Hippocampal formation (tissue), 2 donors: ENCODE measurements at places on chromosomes 11 and 22.

- DNase-seq: no peak
Observed at GRCh38 chr11:14625586-14626205, 17.9 kb upstream of the PDE3B start.

- DNase-seq: no peak
Observed at GRCh38 chr22:27252282-27253049, 549.1 kb downstream of the MN1 start.

- DNase-seq: no peak
Observed at GRCh38 chr11:62879235-62879978, 1.3 kb upstream of the SLC3A2 start.

DNA sequence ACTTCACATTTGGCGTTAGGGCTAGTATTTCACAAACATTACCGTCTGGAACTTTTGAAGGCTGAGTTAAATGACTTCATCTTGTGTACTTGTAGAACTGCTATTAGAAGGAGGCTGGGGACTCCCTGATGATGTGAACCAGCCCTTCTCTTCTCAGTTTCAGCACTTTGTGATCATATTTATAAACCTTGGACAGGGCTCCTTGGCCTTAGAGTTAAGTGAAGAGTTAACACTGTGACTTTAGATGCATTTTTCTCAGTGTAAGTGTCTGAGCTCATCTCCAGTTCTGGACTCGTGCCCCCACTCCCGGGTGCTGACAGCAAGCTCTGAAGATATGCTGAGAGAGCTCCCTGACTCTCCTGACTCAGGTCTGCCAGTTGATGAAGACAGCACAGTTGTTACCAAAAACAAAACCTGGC is 8.4 kb downstream of the MIAT start:
- no peak for DNase-seq

- no peak for DNase-seq
Observed at GRCh38 chr11:119742263-119742861, 13.4 kb upstream of the NECTIN1 start.

DNA sequence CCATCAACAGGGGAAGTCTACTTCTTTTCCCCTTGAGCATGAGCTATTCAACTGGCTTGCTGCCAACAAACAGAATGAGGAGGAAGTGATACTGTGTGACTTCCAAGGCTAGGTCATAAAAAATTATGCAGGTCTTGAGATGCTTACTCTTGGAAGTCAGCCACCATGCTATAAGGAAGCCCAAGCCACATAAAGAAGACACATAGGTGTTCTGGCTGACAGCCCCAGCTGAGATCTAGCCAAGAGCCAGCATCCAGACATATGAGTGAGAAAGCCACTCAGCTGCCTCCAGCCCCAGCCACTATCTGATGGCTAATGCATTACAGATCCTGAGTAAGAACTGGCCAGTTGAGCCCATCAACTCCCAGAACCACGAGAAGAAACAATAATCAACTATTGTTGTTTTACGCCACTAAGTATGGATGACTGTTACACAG is 31.0 kb upstream of the PPP2R1B start:
- no peak for DNase-seq

DNA sequence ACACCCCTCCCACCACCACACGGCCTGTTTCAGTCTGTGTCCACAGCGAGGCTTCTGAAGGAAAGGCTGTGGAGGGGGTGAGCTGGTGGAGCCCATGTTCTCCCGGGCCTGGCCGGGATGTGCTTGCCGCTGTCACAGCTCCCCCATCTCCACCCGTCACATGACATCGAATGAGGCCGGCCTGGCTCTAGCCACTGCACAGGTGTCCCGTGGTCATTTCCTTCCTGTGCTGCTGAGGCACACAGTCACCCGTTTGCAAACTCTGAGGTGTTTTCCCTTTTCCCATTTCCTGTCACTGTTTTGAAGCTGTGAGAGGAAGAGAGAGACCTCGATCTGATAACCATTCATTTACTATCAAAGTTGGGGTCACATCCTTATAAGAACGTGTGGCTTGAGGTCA is 55.7 kb upstream of the CLDN5 start:
- DNase-seq: no peak

GRCh38 chr22:36253523-36254490 is 874 bp downstream of the APOL1 start:
- DNase-seq: no peak

DNA sequence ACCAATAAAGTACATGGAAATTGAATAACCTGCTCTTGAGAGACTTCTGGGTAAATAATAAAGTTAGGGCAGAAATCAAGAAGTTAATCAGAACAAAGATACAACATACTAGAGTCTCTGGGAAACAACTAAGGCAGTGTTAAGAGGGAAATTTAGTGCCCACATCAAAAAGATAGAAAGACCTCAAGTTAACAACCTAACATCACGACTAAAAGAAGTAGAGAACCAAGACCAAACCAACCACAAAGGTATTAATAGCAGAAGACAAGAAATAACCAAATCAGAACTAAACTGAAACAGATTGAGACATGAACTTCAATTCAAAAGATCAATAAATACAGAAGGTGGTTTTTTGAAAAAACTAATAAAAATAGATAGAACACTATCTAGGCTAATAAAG is 140.7 kb downstream of the JRKL start:
- DNase-seq: no peak

DNA sequence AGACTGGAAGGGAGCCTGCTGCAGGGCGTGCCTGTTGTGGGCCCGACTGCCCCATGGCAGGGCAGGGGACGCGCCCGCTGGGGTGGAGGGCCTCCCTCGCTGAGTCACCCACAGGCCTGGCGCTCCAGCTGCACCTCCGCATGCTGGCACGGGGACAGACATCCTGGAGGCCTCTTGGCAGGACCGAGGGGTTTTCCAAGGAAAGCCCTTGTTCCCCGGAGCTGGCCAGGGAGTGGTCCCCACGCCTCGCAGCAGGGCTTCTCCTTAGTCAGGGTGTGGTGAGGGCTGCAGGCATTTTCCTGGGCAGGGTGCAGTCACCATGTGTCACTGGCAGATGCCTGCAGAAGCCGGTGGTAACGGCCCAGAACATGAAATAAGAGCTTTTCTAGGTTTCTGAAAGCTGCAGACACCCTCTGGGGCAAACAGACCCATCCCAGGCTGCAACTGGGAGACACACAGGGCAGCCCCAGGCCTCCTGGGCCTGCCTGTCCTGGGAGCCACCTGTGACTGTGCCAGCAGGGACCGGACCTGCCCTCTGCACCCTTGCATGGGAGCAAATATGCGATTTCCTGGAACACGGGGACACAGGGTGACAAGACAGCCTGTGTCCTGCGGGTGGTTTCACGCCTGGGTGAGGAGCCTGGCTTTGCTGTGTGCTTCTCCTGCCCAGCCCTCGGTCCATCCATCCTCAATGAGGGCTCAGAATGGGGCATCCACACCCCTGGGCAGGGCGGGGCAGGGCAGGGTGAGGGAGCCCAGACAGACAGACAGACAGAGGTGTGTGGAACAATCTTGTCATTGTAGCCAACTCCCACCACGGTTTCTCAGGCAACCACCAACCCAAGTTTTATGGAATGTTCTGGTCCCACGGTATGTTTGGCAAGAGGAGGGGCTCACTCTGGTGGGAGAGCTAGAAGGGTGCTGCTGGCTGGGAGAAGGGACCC is 43.2 kb upstream of the FADD start:
- no peak for DNase-seq

DNA sequence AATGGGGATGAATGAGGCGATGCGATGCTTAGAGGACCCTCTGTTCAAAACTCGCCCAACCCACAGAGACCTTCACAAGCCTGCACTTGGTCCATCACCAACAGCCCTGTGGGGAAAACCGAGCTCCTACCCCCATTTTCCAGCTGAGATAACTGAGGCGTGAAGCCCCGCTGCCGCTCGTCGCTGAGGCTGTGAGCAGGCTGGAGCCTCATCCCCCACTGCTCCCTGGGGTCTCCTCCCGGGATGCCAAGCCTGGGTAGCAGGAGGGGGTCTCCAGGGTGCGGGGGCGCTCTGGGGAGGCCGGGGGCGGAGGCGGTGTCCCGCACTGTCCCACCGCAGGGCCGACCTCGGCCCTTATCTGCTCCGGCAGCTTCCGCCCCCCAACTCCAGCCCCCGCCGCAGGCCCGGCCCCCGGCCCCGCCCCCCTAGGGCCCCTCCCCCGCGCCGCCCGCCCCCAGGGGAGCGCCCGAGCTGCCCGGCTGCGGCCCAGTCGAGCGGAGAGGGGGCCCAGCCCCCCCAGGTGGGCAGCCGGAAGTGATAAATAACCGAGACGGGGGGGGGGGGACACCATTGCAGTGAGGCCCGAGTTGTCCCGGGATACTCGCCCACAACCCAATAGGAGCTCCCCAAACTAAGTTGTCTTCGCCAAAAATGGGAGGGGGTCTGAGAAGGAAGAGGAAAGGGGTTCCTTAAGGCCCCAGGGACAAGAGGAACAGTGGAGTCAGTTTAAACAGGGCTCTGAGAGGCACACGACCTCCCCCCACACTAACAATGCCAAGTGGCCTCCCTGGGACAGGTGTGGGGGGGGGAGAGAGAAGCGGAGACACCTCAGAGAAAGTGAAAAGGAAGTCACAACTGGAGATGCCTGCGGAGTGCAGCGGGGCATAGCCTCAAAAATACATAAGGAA is 8.3 kb upstream of the SLC39A13 start:
- no peak for DNase-seq

DNA sequence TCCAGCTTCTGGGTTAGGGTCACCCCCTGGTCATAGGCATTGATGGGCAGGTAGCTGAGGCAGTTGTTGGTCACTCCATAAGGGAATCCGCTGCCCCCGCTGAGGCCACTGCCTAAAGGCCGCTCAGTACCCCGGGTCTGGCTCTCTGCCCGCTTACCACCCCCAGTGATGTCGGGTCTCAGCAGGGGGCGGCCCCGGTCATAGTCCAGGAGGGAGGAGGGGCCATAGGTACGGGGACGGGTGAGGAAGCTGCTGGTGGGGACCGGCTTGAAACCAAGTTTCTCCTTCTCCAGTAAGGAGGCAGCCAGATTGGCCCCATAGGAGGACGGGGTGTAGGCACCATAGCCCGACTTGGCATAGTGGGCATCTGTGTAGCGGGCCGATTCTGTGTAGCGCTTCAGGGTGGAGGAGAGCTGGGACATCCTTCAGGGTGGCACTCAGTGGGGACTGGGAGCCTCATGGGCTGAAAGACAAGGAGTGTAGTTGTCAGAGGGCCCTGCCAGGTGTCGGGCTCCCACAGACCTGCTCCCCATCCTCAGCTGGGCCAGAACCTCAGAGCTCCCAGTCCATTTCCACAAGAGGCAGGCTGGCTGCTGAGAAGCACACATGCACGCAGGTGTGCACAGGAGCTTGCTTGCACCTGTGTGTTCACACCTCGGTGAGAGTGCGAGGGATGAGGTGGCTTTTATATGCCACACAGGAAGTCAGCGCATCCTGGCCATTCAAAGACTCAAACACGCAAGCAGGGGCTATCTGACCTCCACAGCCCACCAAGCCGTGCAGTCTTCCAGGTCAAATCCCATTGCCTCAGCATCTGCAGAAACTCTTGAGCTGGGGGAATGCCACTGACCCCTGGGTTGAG is 8.2 kb downstream of the USP2 start:
- DNase-seq: no peak

GRCh38 chr22:35299217-35299672 is 449 bp upstream of the TOM1 start:
- no peak for DNase-seq

DNA sequence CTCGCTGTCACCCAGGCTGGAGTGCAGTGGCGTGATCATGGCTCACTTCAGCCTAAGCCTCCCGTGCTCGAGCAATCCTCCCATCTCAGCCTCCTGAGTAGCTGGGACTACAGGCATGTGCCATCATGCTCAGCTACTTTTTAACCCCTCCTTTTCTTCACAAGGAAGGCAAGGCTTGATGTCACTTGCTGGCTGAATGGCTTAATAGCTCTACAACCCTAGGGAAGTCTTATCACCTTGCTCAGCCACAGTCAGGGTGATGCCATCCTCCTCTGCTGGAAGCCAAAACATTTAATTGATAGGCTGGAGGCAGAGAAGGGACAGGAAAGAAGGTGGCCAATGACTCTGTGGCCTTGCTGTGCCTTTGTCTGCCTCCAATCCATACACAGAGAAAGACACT is 131.9 kb downstream of the MED15 start:
- no peak for DNase-seq

DNA sequence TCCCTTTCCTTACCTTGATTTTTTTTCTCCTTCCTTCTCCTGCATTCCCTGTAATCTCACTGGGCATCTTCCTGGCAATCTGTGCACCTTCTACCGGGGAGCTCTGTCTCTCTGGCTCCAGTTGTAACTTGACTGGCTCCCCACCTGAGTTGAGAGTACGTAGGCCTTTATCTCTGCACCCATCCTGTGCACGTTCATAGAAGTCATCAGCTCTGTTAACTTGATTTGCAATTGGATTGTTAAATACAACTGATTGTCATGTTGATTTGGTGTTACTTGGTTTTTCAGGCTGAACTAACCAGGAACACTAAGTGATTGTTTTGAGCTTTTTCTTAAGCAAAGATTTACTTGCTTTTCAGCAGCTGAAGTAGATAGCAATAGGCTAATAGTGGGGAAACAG is 11.8 kb downstream of the SWAP70 start:
- DNase-seq: no peak

- DNase-seq: peak; percentile 67
Observed at GRCh38 chr11:67265633-67266448, 432 bp upstream of the GRK2 start.

DNA sequence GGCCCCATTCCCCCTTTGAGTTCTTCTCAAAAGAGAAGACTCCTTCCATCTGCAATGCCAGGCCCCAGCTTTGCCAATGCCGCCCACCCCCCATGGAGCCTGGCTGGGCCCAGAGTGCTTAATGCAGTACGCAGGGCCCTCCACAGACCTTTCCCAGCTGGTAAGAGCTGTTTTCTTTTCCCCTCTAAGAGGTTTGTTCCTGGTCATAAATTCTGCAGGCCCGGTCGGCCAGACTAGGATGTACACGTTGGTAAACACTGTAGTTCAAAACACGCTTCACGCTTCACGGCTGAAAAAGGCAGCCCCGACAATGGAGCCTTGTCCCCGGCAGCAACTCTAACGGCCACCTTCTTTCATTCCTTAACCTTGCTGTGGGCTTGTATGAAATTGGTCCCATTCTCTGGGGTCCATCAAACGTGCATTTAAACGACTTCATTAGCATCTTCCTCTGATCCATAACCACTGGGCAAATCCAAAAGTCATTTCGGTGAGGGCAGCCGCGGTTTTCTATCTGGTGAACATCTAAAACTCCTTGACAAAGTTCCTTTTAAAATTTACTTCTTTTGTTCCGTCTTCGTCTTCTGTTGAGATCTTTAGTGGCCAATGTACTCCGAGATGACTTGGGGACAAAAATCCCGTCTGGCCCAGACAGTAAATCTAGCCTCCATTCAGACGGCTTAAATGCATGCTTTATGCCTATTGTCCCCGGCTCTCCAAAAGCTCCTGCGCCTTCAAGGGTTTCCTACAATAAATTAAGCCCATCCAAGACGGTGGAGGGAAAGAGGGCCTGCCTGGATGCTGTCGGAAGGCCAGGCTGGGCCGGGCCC is 60.0 kb upstream of the MYEOV start:
- no peak for DNase-seq

DNA sequence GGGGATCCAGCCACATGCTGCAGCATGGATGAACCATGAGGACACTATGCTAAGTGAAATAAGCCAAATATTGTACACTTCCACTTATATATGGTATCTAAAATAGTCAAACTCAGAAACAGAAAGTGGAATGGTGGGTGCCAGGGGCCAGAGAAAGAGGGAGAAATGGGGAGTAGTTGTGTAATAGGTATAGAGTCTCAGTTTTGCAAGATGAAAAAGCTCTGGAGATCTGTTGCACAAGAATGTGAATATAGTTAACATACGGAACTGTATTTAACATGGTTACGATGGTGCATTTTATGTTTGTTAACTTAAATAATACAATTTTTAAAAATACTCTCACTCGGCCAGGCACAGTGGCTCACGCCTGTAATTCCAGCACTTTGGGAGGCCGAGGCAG is 21.2 kb downstream of the GDPD5 start:
- DNase-seq: no peak

GRCh38 chr22:40021401-40022000 is 26.7 kb downstream of the FAM83F start:
- no peak for DNase-seq
